ENCODE measurements at places on chromosomes 7 and 10.
A peak's percentile ranks its signal among the peaks of the same experiment; 100 is the strongest.

DNA sequence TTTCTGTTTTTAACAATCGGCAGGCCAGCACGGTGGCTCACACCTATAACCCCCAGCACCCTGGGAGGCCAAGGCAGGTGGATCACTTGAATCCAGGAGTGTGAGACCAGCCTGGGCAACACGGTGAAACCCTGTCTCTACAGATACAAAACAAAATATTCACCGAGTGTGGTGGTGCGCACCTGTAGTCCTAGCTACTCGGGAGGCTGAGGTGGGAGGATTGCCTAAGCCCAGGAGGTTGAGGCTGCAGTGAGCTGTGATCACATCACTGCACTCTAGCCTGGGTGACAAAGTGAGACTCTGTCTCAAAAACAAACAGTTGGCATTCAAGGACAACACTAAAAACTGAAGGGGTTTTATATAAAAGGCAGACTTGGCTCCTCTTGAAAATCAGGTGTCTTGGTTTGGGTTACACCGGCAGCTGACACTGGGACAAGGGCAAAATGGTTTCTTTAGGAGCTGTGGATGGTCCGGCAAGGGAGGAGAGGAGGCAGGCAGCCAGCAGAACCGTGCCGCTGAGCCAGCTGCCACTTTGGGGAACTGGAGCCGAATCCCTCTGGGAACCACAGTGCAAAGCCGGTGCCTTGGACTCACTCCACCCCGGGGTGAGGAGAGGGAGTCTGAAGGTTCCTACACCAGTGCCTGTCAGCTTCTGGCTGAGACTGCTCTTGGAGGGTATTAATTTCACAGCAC is 52.6 kb downstream of the CHST3 start:
- DNase-seq, result no peak

DNA sequence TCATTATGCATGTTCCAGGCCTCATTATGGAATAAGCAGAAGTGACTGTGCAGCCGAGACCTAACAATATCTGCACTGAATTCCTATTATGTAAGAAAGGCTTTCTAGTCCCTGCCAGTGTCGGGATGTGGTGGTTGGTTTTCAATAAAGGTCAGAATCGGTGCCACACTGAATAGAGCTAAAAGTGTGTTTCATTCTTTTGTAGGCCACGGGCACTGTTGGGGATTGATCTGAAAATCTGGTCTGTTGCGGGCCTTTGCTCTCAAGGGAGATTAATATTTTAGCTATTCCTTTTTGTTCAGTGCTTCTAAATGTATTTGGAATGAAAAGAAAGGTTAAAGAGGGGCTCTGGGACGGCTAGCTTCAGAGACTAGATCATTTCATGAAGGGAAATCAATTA is 559.4 kb upstream of the GALNT17 start:
- no peak for DNase-seq

- DNase-seq, result no peak
These were observed 58.3 kb upstream of the EGFR start for GRCh38 chr7:54960517-54960916.

DNA sequence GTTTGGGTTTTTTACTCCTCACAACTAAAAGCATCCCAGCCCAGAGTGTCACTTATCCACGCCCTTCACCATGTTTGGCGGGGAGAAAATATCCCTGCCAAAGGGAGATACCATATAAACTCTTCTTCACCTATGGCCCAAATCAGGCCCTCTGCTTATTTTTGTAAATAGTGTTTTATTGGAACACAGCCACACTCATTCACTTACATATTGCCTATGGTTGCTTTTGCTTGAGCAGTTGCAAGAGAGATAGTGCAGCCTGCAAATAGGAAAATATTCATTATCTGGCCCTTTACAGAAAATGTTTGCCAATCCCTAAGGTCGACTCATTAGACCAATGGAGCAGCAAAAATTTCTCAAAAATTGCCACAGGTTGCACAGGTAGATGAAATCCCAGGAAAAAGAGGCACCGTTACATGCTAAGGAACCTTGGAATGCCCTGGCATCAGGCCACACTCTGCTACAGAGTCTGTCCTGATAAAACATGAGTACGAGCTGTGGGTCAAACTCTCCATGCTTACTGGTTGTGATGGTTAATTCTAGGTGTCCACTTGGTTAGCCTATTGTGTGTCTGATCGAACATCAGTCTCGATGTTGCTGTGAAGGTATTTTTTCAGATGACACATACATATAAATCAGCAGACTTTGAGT is 7.9 kb upstream of the RASSF4 start:
- DNase-seq, result no peak

GRCh38 chr7:75536491-75536890 is 44.4 kb downstream of the SPDYE5 start:
- DNase-seq, result no peak

- DNase-seq, result no peak
These were observed 79.6 kb upstream of the RET start for GRCh38 chr10:42997151-42997848.

GRCh38 chr10:20254078-20254477 is 437.8 kb downstream of the PLXDC2 start:
- DNase-seq, result no peak

DNA sequence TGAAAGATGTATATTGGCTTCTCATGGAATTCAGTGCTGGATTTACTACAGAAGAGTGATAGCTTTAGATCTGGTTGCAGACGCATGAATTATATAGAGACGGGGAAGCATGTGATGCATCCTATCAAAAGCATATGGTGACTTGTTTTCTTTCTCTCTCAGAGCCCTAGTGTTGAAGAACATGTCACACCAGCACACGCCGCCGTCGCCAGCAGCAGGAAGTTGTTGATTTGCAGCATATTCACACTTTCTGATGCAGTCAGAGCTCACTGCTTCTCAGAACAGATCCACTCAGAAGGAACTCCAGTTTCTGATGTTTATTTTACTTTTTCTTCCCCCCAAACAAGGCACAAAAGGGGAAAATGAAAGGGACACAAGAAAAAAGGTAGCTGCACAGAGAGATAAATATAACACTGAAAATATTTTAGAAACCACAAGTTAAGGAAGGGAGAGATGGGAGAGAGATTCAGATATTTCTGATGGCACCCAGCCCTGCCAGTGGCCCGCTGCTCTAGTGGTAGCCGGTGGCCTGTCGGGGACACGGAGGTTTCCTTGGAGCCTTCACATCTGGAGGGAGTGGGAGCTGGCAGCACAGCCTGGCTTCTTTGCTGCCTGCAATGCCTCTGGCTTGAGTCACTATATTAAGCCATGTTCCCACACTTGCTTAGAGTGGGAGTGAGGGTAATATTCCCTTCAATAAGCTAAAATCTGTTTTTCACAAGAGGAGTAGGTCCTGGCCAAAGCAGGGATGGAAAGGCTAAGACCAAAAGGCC is 123.2 kb downstream of the NRP1 start:
- DNase-seq, result no peak

DNA sequence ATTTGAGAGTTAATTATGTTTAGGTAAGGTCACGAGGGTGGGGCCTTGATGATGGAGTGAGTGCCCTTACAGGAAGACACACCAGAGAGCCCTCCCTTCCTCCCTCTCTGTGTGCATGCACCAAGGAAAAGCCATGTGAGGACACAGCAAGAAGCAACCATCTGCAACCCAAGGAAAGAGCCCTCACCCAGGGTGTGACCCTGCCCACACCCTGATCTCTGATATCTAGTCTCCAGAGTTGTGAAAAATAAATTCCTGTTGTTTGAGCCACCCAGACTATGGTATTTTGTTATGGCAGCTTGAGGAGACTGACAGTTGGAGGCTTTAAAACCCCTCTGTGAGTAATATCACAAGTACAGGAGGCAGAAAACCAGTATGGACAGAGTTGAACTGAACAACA is 15.0 kb upstream of the MCM10 start:
- no peak for DNase-seq

GRCh38 chr10:112634096-112634830 is 187.2 kb downstream of the VTI1A start:
- DNase-seq, result no peak

- DNase-seq, result no peak
These were observed 192.5 kb upstream of the LYZL1 start for GRCh38 chr10:29096303-29096824.

DNA sequence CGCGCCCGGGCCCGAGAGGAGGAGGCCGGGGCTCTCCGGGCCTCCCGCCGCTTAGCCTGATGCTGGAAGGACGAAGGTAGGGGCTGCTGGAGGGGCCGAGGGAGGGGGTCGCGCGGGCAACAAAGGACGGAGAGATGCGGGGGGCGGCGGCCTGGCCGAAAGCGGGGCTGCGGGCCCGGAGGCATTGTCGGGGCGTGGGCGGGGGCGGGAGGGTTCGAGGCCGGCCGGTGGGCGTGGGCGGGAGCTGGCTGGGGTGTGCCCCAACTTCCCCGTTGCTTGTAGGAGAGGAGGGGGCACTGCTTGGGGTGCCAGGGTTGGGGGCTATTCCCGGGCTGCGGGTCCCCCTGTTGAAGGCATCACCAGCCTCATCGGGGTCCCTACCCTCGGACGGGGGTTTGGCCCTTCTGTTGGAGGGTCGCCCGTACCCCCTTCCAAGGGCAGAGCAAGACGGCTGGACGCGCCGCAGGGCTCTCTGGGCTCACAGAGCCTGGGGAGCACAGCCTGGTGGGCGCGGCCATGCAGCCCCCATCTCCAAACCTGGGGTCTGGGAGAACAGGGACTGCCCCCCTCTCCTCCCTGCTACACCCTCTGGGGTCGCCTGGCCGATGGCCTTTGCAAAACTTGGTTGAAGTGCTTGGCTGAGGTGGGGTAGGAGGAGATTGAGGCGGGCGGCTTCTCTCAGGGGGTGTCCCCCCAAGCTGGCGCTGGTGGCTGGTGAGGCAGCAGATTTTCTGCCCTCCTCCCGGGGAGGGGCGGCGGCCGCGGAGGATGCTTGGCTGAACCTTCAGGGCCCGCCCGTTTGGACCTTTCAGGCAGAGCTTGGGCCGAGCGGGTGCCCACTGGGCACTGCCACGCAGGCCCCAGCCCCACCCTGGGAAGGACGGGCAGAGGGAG is 699 bp downstream of the CLIP2 start:
- peak; percentile 39 for DNase-seq

GRCh38 chr7:886626-887487 is 10.5 kb downstream of the GET4 start:
- no peak for DNase-seq

GRCh38 chr7:77770316-77770715 is 27.9 kb downstream of the TMEM60 start:
- DNase-seq, result no peak

DNA sequence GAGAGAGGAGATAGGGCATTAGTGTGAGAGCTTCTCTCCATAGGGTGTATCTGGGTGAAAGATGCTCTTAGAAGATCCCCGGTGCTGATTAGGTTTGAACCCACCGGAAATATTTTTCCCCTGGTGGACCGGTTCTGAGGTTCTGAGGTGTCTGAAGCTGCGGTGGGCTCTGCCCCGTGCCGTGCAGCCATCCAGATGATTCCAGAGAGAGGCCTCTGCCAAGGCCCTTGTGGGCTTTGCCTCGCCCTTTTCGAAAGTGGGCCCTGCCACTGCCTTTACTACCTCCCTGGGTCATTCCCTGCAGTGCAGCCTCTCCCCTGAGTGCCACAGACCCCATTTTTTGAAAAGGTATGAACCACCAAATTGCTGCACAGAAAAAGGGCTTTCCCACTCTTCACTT is 2.8 kb downstream of the GIMAP8 start:
- no peak for DNase-seq

DNA sequence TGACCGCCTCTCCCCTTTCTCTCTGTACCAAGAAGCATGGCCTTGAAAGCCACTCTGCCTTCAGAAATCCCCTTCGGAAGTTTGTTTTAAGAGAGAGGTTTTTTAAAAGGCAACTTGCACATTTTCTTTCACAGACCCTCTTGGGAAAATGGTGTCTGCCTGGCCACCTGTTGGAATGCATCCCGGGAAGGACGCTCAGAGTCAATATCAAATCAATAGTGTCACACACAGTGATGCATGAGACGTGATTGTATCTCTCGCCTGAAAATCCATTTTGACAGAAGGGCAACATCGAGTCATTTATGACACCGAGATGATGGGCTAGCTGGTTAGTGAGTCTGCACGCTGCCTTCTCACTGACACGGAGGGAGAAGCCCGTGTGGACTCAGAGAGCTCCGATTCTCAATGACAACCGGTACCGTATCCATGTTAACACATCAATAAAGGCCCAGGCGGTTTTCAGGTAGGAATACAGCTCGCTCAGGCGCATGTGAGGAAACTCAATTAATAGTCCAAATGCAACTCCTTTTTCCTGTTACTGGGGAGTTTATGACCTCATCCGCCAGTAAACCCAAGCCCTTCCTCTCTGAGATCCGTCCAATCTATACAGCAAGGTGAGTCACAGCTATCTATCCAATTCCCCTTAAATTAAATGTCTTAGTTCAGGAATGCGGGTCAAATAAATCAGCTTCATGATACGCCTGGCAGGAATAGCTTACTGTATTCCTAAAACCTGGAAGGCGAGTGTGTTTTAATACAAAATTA is 621.5 kb upstream of the MKI67 start:
- DNase-seq, result no peak

GRCh38 chr10:15155978-15156656 is 12.4 kb downstream of the NMT2 start:
- no peak for DNase-seq

GRCh38 chr7:129857313-129857712 is 95.4 kb downstream of the UBE2H start:
- DNase-seq, result no peak

GRCh38 chr10:1378473-1378872 is 322.3 kb downstream of the WDR37 start:
- DNase-seq, result no peak

GRCh38 chr10:102964713-102965112 is 46.6 kb downstream of the CNNM2 start:
- no peak for DNase-seq

DNA sequence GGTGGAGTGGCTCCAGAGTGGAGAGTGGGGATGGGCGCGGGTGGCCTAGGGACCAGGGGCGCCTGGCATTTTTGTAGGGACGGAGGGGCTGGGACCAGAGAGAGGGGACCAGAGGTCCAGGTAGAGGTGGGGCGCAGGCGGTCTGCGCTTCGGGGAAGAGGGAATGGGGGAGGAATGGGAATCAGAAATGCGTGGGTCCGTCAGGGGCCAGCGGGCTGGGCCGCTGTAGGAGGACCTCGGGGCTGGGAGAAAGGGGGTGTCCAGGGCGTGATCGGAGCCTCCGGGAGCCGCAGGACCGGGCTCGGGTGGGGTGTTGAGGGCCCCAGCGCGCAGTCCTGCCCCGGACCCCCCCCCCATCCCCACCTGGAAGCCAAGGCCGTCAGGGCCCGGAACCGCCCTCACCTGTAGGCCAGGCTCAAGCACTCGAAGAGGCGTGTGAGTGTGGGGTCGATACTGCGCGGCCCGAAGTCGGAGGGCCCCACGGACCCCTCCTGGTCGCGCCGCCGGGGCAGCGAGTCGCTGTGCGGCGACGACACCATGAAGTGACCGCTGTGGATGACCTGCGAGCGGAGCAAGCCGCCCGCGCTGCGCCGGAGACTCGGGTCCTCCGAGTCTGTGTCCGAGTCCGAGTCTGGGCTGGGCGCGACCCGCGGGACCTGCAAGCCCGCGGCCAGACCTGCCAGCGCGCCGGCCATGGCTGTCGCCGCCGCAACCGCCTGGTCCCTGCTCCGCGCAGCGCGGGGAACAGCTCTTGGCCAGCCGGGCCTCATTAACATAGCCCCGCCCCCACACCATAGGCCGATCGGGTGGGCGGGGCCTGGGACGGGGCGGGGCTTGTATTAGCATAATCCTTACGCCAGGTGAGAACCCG is at the start of gene MLXIPL:
Gene MLXIPL (minus strand): TSS at position 725 of the 871 bp plus-strand sequence. CDS start 30 bp downstream, at position 695.
- peak; percentile 70 for DNase-seq

- DNase-seq, result no peak
These were observed 261.8 kb downstream of the GATA3 start for GRCh38 chr10:8316284-8316683.

- DNase-seq, result no peak
These were observed 26.1 kb upstream of the ACTR3B start for GRCh38 chr7:152733286-152733934.

GRCh38 chr7:15989194-15989593 is 302.7 kb upstream of the MEOX2 start:
- no peak for DNase-seq

Data from CD14-positive monocyte (primary cell).